ENCODE measurements at places on chromosomes 4 and X. TPM values are rescaled to one million over a fixed set of nuclear protein-coding genes. Genes with fewer than 3 reads are reported as not detected.
A peak's percentile ranks its signal among the peaks of the same experiment; 100 is the strongest.

Gene TMPRSS11F
- total RNA-seq = not detected

Gene MTTP
- 3.7 TPM for total RNA-seq

Gene MMRN1
- total RNA-seq = 2.4 TPM

GRCh38 chr4:181952478-181952877 is 290.7 kb upstream of the TENM3 start:
- H3K36me3 ChIP-seq = no peaks in the 10 kb centered on the region
- H3K4me1 ChIP-seq = peaks cover 8% of the 10 kb centered on the region
- H3K27me3 ChIP-seq = peaks cover 3% of the 10 kb centered on the region

GRCh38 chr4:80566203-80566872 is 230.8 kb downstream of the CFAP299 start:
- no peak for DNase-seq
- H3K27me3 ChIP-seq = no peaks in the 10 kb centered on the region
- H3K36me3 ChIP-seq = no peaks in the 10 kb centered on the region
- H3K4me1 ChIP-seq = no peaks in the 10 kb centered on the region
- no peak overlapping the region for H3K4me3 ChIP-seq

GRCh38 chr4:1794809-1795298 is 1.8 kb downstream of the FGFR3 start:
- peaks cover 29% of the 10 kb centered on the region for H3K4me1 ChIP-seq
- H3K36me3 ChIP-seq = no peaks in the 10 kb centered on the region
- H3K4me3 ChIP-seq = peak overlapping the region; percentile 69
- no peak for DNase-seq
- no peak overlapping the region for H3K27ac ChIP-seq

Gene CDS1
- 1.3 TPM for total RNA-seq

Gene MAGEA8
- total RNA-seq = not detected

DNA sequence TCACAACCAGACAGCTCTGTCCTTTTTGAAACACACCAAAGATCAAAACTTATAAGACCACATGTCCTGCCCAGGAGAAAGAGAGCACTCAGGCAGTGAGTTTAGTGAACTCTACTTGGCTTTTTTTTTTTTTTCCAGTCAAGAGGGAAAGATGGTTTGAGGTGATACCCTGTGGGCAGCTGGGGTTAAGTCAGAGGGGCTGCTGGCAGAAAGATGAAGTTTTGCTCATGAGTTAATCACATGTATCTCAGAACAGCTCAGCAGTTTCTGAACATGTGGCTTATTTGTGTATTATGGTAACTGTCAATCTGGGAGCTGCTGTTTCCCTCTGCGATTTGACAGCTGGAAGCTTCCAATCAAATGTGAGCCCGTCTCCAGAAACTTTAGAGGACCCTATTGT is 56.4 kb upstream of the MAP3K15 start:
- H3K27me3 ChIP-seq = no peaks in the 10 kb centered on the region
- no peaks in the 10 kb centered on the region for H3K36me3 ChIP-seq
- H3K27ac ChIP-seq = peak overlapping the region; percentile 23
- H3K4me1 ChIP-seq = peaks cover 33% of the 10 kb centered on the region
- H3K4me3 ChIP-seq = no peak overlapping the region

Gene DUSP21
- total RNA-seq = not detected

GRCh38 chr4:52995360-52996030 is 133.4 kb downstream of the RASL11B start:
- no peak overlapping the region for H3K4me3 ChIP-seq
- H3K27ac ChIP-seq = peak overlapping the region; percentile 74
- no peaks in the 10 kb centered on the region for H3K27me3 ChIP-seq
- no peaks in the 10 kb centered on the region for H3K36me3 ChIP-seq
- DNase-seq = no peak
- H3K4me1 ChIP-seq = peaks cover 41% of the 10 kb centered on the region

DNA sequence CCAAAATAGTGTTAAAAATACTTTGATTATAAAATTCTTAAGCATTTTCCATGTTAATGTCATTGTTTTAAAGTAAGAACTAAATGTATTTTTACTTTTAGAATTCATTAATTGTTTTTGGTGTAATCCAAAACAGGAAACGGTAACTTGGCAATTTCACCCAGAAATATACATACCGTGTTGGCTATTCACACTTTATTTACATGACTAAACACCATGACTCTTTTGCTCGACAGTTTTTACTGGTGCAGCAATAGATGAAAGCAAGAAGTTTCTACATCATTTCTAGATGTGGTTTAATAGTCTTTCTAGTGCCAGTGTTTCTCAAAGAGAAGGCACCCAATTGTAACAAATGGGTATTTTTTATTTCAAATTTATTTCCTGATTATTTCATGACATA is 25.6 kb upstream of the MAGEA1 start:
- H3K27ac ChIP-seq = no peak overlapping the region
- no peaks in the 10 kb centered on the region for H3K36me3 ChIP-seq
- no peak for DNase-seq
- H3K4me3 ChIP-seq = no peak overlapping the region
- no peaks in the 10 kb centered on the region for H3K27me3 ChIP-seq
- H3K4me1 ChIP-seq = no peaks in the 10 kb centered on the region

DNA sequence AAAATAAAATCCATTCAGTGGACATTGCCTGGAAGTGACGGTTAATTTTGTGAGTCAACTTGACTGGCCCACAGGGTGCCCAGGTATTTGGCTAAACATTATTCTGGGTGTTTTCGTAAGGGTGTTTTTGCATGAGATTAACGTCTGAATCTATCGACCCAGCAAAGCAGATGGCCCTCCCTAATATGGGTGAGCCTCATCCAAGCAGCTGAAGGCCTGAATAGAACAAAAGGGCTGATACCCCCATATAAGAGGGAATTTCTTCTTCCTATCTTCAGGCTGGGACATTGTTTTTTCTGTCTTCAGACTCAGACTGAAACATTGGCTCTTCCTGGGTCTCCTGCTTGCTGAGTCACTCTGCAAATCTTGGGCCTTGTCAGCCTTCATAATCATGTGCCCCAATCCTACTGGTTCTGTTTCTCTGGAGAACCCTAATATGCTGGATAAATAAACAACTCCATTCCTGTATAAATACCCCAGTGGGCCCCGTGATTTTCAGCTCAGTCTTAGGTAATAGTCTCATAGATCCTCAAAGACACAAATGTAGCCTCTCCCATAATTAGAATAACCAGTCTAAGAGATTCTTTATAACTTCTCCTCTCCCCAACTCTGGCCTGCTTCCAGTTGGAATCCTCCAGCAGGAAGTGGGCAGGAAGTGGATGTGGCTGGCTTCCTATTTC is 33.1 kb upstream of the DDX3X start:
- no peak overlapping the region for H3K27ac ChIP-seq
- H3K4me1 ChIP-seq = no peaks in the 10 kb centered on the region
- H3K36me3 ChIP-seq = no peaks in the 10 kb centered on the region
- no peak for DNase-seq
- no peak overlapping the region for H3K4me3 ChIP-seq

Gene SMIM10
- total RNA-seq = 4.9 TPM

Gene SPIN2A
- 0.22 TPM for total RNA-seq

Gene CT47B1
- not detected for total RNA-seq

- no peak overlapping the region for H3K4me3 ChIP-seq
- no peak overlapping the region for H3K27ac ChIP-seq
- H3K4me1 ChIP-seq = no peaks in the 10 kb centered on the region
- DNase-seq = no peak
Observed at GRCh38 chr4:27176881-27177280, 316.2 kb downstream of the STIM2 start.

Gene ARMCX4
- total RNA-seq = 5.3 TPM

- H3K36me3 ChIP-seq = no peaks in the 10 kb centered on the region
- no peak for DNase-seq
- no peaks in the 10 kb centered on the region for H3K4me1 ChIP-seq
- H3K27ac ChIP-seq = no peak overlapping the region
Observed at GRCh38 chrX:133723930-133724329, 261.5 kb downstream of the GPC3 start.

DNA sequence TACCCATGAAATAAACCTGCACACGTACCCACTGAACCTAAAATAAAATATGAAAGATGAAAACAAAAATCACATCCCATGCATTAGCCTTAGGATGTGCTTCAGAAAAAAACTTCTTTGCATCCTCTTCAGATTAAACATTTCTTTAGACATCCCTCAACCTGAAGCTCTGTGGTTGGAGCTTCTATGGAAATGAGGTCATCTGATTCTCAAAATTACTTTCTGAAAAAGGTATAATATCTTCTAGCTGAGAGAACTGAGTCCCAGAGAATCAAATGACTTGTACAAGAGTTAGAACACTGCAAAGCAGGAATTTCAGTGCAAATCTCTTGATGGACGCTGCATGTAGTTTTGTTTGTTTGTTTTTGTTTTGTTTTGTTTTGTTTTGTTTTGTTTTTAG is 19.1 kb upstream of the ANTXR2 start:
- no peak overlapping the region for H3K27ac ChIP-seq
- H3K4me3 ChIP-seq = no peak overlapping the region
- no peak for DNase-seq
- peaks cover 8% of the 10 kb centered on the region for H3K4me1 ChIP-seq

Measured in left ventricle myocardium inferior (tissue), 1 donor.